ENCODE measurements at places on chromosomes 5 and 9.

- no peak for DNase-seq
Observed at GRCh38 chr5:141175933-141176332, 1.7 kb upstream of the PCDHB8 start.

DNA sequence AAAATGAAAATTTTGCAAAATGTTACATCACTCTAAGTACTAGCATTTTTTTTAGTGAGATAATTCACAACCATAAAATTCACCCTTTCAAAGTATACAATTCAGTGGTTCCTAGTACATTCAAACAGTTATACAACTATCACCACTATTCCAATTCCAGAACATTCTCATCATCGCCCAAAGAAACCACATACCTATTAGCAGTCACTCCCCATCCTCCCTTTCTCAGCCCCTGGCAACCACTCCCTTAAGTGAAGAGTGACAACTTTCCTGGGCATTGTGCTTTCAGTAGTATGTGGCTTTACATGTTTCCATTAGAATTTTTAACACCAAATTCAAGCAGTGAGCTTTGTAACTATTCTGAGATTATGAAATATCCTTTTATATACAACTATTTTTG lies 81.4 kb downstream of the RASEF start:
- no peak for DNase-seq

GRCh38 chr9:13552606-13553215 lies 273.2 kb upstream of the MPDZ start:
- DNase-seq: no peak

GRCh38 chr9:113417370-113417769 lies 6.8 kb downstream of the C9orf43 start:
- no peak for DNase-seq

DNA sequence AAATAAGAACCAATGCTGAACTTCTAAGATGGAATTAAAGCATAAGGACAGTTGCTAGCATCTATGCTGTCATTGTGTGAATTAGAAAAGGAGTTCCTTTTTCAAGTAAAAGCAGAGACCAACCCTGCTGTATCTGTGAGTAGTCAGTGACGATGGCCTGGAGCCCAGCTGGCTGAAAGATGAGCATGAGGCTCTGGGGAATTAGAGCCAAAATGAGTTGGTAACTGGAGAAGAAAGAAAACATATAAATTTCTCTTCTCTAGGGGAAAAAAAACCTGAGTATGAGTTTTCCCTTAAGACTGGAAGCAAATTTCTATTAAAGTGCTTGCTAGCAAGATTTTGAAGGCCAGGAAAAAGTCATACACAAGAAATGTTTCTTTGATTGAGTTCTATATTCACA lies 1.6 kb upstream of the SPZ1 start:
- DNase-seq: no peak

- no peak for DNase-seq
Observed at GRCh38 chr9:14365670-14366069, 51.7 kb upstream of the NFIB start.

DNA sequence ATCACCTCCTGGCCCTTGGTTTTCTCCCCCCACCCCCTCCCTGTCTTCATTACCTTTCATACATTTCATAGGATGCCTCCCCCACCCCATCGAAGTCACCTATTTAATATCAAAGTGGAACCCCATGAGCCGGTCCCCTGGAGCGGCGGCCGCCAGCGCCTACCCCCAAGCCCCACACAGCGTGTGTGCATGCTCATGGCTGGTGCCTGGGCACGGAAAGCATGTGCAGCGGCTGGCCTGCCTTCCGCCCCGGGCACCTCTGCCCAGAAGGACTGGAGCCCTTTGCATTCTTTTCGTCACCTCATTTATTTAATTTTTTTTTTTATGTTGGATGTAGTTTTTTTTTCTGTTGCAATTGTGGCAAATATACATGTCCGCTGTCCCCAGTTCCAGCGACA lies 116.2 kb downstream of the WNK2 start:
- DNase-seq: no peak

- no peak for DNase-seq
Observed at GRCh38 chr5:149381261-149381985, 2.3 kb upstream of the IL17B start.

DNA sequence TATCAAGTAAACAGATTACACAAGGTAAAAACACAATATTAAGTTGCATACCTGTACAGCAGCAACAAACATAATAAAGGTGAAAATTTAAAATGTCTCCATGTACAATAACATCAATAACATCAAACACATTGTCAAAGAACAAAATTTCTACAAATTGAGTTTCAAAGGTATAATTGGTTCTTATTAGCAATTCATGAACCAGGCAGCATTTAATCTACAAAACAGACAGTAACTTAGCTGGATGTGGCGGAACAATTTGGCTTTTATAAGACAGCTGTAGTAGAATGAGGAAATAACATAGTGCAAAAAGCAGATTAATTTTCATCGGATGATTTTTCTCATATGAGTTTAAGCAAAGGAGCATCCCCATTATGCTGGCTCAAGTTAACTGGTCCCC lies 1176.8 kb downstream of the EFNA5 start:
- DNase-seq: no peak

GRCh38 chr5:3489239-3489843 lies 106.3 kb upstream of the IRX1 start:
- no peak for DNase-seq

GRCh38 chr9:28491121-28491520 lies 917.8 kb upstream of the C9orf72 start:
- no peak for DNase-seq

GRCh38 chr9:92345582-92345981 lies 19.8 kb downstream of the CENPP start:
- DNase-seq: no peak

DNA sequence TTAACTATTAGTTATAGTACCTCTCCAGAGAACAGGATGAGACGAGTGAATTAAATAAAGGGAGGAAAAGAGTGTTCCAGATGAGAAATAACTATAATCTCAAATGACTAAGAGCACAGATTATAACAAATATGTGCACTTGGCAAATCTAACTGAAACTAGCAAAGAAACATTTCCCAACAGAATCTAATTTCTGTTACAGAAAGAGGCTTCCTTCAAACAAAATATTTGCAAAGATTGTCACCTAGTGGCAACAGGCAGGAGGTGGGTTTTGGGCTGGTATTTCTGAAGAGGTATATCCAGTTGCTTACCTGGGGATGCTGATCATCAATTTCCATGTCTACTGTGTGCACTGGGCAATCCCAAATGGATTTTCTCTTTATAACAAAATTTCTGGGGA lies 5.6 kb upstream of the SPDL1 start:
- DNase-seq: no peak

- DNase-seq: no peak
Observed at GRCh38 chr9:74458832-74459231, 38.3 kb upstream of the RORB start.

DNA sequence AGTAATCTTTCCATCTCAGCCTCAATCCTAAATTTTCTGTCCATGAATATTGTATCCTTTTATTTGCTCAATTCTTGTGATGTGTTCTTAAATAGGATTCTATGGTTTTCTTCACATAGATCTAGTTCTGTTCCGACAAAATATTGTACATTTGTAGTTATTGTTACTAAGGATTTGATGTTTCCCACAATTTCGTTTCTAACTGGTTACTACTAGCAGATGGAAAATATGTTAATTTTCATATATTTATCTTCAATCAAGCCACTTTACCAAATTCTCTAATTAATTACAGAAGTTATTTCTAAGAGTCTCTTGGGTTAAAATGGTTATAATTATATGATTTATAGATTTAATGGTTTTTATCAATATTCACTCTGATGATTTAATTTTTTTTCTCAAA lies 60.3 kb downstream of the SEC61B start:
- no peak for DNase-seq

GRCh38 chr9:123550797-123551196 lies 194.8 kb downstream of the CRB2 start:
- no peak for DNase-seq

DNA sequence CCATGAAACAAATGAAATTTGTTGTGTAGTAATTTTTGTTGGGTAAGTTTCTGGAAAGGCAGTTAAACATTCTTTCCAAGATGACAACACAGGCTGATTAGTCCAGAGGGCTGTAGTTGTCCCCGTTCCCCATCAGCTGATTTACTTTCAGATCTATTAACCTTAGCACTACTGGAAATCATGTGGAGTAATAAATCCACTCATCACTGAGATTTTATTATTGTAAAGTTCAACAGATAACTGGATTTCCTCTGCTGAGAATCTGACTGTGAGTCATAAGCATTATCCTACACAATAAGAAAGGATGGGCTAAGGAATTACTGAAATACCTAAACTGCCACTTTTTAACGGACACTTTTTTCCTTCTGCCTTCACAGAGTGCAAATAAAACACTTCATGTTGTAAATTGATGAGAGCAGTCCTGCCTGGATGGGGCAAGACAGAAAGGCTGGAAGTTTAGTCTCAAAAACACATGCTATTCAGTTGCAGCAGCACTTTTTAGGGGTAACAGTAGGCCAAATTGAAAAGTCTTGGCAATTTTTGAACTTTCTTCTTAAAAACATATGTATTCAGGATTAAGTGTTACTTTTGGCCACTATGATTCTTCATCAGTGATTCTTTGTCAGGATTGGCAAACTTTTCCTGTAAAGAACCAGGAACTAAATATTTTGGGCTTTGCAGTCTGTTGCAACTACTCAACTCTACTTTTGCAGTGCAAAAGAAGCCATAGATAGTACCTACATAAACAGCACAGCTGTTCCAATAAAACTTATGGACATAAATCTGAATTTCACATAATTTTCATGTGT lies 7.0 kb downstream of the STOM start:
- DNase-seq: no peak

- no peak for DNase-seq
Observed at GRCh38 chr5:149223081-149223848, 48.4 kb upstream of the AFAP1L1 start.

- no peak for DNase-seq
Observed at GRCh38 chr9:129544761-129545160, 76.1 kb downstream of the C9orf50 start.

DNA sequence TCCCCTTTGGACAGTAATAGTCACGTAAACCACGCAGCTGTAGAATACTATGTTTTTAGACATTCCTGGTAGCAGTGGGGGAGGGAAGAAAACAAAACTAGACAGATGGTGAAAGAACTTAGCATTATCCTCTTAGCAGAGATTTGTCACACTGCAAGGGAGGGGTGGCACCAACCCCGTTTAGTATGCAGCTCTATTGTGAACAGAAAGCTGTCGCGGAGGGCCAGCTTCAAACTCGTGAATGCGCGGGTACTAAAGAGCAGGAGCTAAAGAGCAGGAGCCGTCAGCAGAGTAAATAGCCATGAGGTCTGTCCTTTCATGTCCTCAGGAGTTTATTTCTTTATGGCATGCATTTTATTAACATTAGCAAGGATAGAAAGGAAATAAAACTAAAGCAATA lies 141.9 kb upstream of the SLC12A2 start:
- no peak for DNase-seq

- DNase-seq: no peak
Observed at GRCh38 chr5:14054965-14055963, 87.9 kb upstream of the TRIO start.

- no peak for DNase-seq
Observed at GRCh38 chr5:178509491-178510057, 80.6 kb downstream of the COL23A1 start.

- no peak for DNase-seq
Observed at GRCh38 chr5:5298068-5298633, 124.3 kb upstream of the ICE1 start.

DNA sequence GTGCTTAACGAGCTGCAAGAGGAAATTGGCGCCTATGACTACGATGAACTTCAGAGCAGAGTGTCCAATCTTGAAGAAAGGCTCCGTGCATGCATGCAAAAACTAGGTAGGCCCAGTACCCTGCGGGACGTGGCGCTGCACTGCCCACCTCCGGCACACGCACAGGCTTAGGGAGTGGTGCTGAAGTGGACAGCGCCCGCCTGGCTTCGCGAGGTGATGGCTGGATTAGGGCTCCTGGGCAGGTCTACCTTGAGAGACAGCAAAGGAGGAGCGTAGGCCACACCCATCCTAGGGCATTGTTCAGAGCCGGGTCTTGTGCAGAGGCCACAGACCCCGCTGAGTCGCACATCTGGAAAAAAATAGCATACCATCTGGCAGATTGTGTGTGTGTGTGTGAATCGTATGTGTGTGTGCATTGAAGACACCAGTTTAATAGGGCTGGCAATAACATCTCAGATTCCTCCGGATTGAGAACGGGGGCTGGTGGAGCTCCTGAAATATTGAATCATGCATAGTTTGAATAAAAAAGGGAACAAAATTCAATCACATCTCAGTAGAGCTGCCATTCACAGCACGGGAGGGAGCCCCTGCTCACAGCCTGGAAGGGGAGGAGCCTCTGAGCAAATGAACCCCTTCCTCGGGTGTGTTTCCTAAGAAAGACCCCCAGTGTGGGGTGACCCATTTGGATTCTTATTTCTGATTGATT lies 11.1 kb downstream of the OLFM1 start:
- DNase-seq: no peak

- no peak for DNase-seq
Observed at GRCh38 chr5:131794586-131794985, 2.2 kb downstream of the FNIP1 start.

DNA sequence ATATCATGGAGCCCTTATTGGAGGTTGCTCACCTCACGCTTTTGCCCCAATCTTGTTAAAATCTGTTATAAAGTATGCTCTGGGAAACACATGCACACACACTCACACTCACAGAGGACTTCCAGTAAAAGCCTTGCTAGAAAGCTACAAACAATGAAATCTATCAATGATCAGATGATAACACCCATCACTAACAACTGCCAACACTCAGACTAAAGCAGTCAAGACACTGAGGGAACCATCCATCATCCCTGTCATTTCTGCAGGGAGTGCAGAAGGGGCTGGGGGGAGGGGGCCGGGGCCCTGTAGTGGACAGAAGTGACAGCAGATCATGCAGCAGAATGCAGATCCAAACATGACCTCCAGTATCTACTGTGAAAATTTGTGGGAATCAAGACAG lies 179.1 kb downstream of the AOPEP start:
- DNase-seq: no peak

GRCh38 chr5:26518065-26518464 lies 520.3 kb downstream of the CDH9 start:
- DNase-seq: no peak

- DNase-seq: no peak
Observed at GRCh38 chr5:34863946-34864345, 25.0 kb downstream of the TTC23L start.

- DNase-seq: peak; percentile 39
Observed at GRCh38 chr9:96232539-96233241, 69.3 kb downstream of the HSD17B3 start.

- no peak for DNase-seq
Observed at GRCh38 chr5:82023644-82024043, 51.8 kb downstream of the ATG10 start.

GRCh38 chr5:43802651-43803050 lies 199.7 kb downstream of the NNT start:
- DNase-seq: no peak

DNA sequence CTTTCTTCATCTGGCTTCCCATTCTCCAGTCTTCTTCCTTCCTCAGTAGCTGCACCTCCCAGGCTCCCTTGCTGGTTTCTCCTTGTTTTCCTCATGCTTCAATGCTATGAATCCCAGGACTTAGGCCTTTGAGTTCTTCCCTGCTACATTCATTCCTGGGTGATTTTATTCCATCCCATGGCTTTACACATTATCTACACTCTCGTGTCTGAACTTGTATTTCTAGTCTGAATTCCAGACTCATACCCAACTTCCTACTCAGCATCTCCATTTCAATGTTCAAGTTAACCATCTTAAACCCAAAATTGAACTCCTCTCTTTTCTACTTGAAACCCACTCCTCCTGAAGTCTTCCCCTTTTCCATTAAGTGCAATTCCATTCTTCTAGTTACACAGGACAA lies 20.0 kb downstream of the SLC24A2 start:
- no peak for DNase-seq

GRCh38 chr5:33843579-33843978 lies 48.2 kb downstream of the ADAMTS12 start:
- DNase-seq: no peak
